ENCODE measurements at places on chromosomes 1 and 21. TPM values are rescaled to one million over a fixed set of nuclear protein-coding genes. Genes with fewer than 3 reads are reported as not detected.

Gene ADGRB2
- 7.1 TPM for total RNA-seq

Gene AMY1C
- not detected for total RNA-seq

Gene UBL4B
- total RNA-seq: not detected

Gene LENEP
- not detected for total RNA-seq

Gene DMRTA2
- total RNA-seq: 0.46 TPM

Gene CFAP74
- total RNA-seq: not detected

Gene A3GALT2
- not detected for total RNA-seq

GRCh38 chr1:183498342-183498991, 26.2 kb downstream of the SMG7 start:
- DNase-seq: no peak

GRCh38 chr1:10629091-10629815, 154.5 kb downstream of the PEX14 start:
- no peak for DNase-seq

GRCh38 chr1:170075186-170075585, 691 bp upstream of the KIFAP3 start:
- DNase-seq: no peak

DNA sequence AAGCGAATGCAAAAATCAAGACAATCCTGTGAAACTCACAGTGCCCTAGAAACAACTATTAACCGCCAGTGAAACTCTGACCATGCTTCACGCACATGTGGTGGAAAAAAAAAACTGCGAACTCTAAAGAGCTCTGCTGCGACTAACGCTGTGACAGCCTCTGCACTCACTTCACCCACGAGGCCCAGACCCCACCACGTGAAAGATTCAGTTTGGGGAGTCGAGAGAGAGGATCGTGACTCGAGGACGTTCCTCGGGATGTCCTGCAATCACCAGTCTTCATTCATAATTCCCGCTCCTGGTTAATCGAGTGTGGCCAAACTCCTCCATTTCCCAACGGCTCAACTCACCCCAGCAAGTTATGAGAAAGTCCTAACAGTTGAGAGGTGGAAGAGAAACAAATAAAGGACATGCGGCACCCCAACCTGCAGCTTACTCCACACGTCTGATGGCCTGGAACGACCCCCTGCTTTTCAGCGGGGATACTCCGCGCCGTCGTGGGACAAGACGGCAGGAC, 1.1 kb downstream of the SERBP1 start:
- DNase-seq: peak; percentile 24

- DNase-seq: no peak
Measured at GRCh38 chr1:214567481-214567980, 16.1 kb upstream of the PTPN14 start.

- DNase-seq: no peak
Measured at GRCh38 chr1:115077286-115077983, 11.9 kb downstream of the TSPAN2 start.

DNA sequence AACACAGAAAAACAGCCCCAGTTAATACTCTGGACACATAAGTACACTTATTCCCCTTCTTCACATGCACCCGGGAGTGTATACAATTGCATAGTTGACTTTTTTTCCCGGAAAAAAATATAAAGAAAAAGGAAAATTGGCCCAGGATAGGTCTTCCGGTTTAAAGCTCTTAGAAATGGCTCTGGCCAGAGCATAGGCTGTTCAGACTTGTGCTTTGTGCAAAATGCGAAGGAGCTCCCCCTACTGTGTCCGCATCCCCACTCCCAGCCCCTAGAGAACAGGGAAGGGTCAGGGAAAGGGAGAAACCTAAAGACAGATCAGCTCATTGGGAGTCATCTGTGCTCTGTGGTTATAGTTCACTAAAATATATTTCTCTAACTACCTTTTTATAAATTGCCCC, 5.5 kb upstream of the MTMR11 start:
- peak; percentile 75 for DNase-seq

DNA sequence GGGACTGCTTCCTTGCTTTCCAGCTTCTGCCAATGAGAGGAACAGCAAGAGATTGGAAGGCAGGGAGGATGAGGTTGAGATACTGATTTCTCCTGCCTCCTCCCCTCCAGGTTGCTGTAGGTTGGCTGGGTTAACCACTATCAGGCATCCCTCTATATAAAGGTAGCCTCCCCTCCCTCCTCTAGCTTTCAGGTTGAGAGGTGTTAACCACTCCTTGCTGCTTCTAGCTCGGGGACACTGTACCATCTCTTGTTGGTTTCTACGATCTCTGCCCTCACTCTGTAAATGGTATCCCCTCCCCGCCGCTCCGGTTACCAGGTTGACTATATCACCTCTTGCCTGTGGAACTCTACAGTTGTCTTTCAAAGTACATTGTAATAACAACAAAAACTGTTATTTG, 16.7 kb downstream of the LPAR3 start:
- DNase-seq: no peak
